ENCODE measurements at places on chromosomes 2 and 18.

- no peak for DNase-seq
Measured at GRCh38 chr2:178108176-178108575, 4.1 kb upstream of the RBM45 start.

DNA sequence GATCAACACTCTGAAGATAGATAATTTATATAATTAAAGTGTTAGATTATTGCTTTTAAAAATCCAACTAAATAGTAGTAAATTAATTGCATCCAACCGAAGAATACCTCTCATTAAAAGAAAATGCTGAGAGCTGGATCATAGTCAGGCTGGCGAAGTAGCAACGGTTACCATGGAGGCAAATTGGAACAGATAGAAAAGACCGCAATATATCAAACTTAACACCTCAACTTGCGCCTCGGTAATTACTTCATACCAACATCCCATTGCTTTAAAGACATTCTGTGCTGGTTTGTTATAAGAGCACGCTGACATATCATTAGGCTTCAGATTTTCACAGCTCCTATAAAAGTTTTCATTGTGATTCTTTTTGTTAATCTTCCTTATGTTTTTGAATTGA is 183.8 kb upstream of the ZC3H15 start:
- no peak for DNase-seq

DNA sequence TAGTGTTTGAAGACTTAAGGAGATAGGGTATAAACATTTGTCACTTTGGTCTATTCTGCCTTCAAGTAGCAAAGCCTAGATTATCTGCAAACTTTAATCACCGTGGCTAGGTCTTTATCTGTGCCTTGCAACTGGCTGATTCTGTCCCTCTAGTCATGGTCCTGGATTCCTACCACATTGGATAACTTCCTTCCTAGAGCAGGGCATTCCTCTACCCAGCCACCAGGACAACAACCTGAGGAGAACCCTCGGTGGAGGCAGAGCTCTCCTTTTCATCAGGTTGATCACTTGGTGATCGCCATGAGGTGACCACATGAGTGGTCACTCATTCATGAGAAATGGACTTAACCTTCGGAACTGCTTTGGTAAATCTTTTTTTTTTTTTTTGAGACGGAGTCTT is 25.3 kb upstream of the PTPRM start:
- DNase-seq = no peak

DNA sequence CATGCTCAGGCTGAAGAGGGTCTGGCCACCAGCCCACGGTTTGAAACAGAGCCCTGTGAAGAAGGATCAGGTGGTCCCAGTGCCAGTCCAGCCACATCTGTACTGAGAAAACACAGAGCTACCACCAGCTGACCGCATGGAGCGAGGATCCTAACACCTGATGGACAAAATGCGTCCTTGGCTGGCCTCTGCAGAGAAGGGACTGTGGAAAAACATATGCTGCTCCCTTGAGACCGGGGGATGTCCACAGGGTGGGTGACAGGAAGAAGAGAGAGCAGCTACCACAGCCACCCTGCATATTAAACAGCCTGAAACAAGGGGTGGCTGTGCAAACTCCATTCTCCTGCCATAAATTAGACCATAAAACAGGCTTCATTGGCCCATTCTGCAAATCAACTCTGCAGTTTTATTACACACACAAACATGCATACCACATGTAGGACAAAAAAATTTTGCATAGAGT is 137.2 kb downstream of the BCL2 start:
- DNase-seq = no peak

DNA sequence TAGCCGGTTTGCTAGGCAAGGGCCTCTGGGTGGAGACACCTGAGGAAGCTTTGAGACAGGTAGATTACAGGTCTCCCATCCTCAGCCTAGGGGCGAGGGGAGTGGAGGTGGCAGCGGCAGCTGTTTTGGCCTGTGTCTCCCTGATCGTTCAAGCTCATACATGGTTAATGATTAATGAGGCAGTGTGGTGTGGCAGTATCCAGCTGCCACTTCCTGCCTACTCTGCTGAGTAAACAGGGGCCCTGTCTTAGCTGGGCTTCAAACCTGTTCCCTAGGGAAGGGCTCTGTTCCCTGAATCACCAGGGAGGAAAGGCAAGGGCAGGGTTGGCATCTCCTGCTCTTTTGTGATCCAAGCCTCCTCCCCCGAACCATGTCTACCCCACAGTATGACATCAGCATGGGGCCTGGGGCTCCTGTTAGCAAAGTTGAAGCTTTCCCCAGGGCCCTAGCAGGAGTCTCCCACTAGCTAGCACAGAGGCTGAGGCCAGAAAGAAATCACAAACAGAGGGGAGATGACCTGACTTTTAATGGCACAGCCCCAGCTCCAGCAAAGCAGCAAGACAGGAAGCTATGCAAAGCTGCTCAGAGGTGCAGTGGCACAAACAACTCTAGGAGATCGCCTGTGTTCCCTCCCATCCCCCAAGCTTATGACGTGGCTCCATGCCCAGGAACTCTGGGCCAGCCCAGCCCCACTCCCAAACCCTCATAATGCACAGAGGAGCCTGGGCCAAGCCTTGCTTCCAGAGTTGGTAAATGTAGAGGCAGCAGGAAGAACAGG is 3.7 kb upstream of the TUBA4B start:
- DNase-seq = peak; percentile 76

DNA sequence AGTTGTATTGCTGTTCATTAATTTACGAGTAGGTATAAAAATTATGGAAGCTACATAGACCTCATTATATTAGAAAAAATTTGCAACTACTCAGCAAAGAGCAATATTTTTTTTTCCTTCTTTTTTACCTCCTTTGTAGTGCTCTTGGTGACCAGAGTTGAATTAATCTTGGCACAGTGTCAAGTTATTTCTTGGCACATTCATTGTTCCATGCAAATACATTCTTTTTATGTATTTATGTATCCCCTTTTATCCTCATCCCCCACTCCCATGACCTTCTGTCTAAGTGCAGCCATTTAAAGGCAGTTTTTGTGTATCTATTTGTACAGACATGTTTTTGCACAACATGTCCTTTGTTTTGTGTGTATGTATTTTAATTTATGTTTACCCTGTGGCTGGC is 224.5 kb downstream of the CCDC102B start:
- no peak for DNase-seq

GRCh38 chr18:67478249-67478648 is 38.3 kb downstream of the DSEL start:
- no peak for DNase-seq
